ENCODE measurements at places on chromosomes 1 and 21. TPM values are rescaled to one million over a fixed set of nuclear protein-coding genes. Genes with fewer than 3 reads are reported as not detected.

The RORC gene
- total RNA-seq, result not detected

The CHI3L1 gene
- total RNA-seq, result 23.8 TPM

The TSPAN2 gene
- total RNA-seq, result not detected

The CHI3L2 gene
- 4.9 TPM for total RNA-seq

The RGSL1 gene
- not detected for total RNA-seq

The WARS2 gene
- 13.8 TPM for total RNA-seq

The BMP8A gene
- total RNA-seq, result 0.90 TPM

The DISP3 gene
- total RNA-seq, result not detected

The TFF3 gene
- not detected for total RNA-seq

The INAVA gene
- total RNA-seq, result not detected

The SIM2 gene
- total RNA-seq, result not detected

The ATP8B2 gene
- total RNA-seq, result 64.4 TPM

The VSIG8 gene
- not detected for total RNA-seq

The TTC4 gene
- 15.4 TPM for total RNA-seq

The NPL gene
- 2.2 TPM for total RNA-seq

The SYT2 gene
- not detected for total RNA-seq

The SLAMF7 gene
- total RNA-seq, result not detected

The TCEA3 gene
- total RNA-seq, result 3.6 TPM

The OR2L2 gene
- not detected for total RNA-seq

The FCRL1 gene
- total RNA-seq, result not detected

The PPP1R8 gene
- 41.5 TPM for total RNA-seq
